ENCODE measurements at places on chromosomes 13 and 19. TPM values are rescaled to one million over a fixed set of nuclear protein-coding genes. Genes with fewer than 3 reads are reported as not detected.

GRIN3B gene
- 0.30 TPM for total RNA-seq

KASH5 gene
- total RNA-seq = not detected

GRIK5 gene
- total RNA-seq = 0.92 TPM

- H3K27ac ChIP-seq = peak overlapping the region; percentile 36
- H3K4me3 ChIP-seq = no peak overlapping the region
- no peaks in the 10 kb centered on the region for H3K27me3 ChIP-seq
- no peaks in the 10 kb centered on the region for H3K36me3 ChIP-seq
Measured at GRCh38 chr13:96696389-96696900, 297.8 kb downstream of the OXGR1 start.

- DNase-seq = peak; percentile 19
- H3K27me3 ChIP-seq = no peaks in the 10 kb centered on the region
- H3K36me3 ChIP-seq = no peaks in the 10 kb centered on the region
- H3K27ac ChIP-seq = peak overlapping the region; percentile 41
Measured at GRCh38 chr13:108777421-108778420, 148.3 kb downstream of the MYO16 start.

GRCh38 chr13:51639171-51639570 lies 54.9 kb downstream of the WDFY2 start:
- DNase-seq = no peak
- H3K27me3 ChIP-seq = no peaks in the 10 kb centered on the region
- peaks cover 43% of the 10 kb centered on the region for H3K4me1 ChIP-seq
- no peak overlapping the region for H3K27ac ChIP-seq
- no peaks in the 10 kb centered on the region for H3K36me3 ChIP-seq

DNA sequence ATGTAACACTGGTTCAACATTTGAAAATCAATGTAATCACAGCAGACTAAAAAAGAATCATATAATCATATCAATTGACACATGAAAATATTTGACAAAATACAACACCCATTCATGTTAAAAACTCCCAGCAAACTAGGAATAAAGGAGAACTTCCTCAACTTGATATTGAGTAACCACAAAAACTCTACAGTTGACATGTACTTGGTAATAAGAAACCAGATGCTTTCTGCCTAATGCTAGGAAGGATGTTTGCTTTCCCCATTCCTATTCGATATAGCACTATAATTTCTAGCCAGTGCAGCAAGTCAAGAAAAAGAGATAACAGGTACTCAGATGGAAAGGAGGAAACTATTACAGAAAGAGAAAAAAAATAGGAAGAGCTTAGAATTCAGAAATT lies 26.9 kb downstream of the UFM1 start:
- no peak overlapping the region for H3K27ac ChIP-seq
- H3K36me3 ChIP-seq = no peaks in the 10 kb centered on the region
- DNase-seq = no peak
- H3K4me1 ChIP-seq = no peaks in the 10 kb centered on the region
- H3K27me3 ChIP-seq = no peaks in the 10 kb centered on the region

DNA sequence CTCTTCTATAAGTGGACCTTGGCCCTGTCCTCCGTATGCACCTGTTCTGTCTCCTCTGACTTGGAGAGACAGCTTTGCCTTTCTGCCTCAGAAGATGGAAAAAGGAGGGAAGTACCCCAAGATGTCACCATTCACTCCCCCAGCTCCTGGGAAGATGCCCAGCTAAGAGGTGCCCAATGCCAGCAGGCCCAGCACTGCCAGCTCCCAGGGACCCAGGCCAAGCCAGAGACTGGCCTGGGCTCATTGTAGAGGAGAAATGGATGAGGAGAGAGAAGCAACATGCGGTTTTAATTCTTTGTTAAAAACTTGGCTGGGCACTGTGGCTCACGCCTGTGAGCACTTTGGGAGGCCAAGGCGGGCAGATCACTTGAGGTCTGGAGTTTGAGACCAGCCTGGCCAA lies 111.5 kb upstream of the ZNF507 start:
- H3K36me3 ChIP-seq = no peaks in the 10 kb centered on the region
- H3K27me3 ChIP-seq = peaks cover 10% of the 10 kb centered on the region
- no peak for DNase-seq
- H3K4me1 ChIP-seq = no peaks in the 10 kb centered on the region
- no peak overlapping the region for H3K4me3 ChIP-seq
- H3K27ac ChIP-seq = no peak overlapping the region

DNA sequence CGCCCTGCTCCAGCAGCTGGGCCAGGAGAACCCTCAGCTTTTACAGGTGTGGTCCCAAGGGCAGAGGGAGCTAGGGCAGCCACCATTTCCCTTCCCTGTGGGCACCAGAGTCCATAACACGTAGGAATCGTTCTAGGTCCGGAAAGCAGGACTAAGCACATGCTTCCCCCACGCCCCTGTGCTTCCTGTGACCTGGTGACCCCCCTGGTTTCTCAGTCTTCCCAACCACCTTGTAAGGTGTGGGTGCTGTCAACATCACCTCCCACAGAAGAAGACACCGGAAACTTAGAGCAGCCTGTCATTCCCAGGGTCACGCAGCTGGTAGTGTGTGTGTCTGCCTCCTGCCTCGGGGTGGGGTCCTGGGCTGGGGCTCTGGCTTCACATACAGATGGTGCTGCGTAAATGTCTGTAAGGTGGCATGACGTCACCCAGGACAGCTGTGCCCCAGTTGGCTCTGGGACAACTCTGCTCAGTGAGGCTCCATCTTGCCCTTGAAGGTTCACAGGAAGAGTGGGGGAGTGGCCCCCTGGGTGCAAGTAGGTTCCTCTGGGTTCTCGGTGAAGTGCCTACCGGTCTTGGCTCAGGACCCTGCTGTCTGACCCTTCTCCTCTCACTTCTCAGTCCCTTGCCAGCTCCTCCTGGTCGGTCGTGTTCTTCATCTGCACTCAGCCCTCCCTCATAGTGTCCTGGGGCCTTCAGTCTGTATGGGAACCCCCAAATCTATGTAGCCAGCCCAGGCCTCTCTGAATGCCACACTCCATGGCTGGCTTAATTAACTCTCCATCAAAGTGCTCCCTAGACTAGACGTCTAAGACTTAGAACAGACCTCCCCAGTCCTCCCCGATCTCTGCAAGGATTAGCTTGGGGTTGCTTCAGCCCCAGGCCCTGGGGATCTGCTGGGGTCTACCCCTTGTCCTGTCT lies 4.0 kb downstream of the RAD23A start:
- no peaks in the 10 kb centered on the region for H3K36me3 ChIP-seq
- H3K4me1 ChIP-seq = peaks cover 23% of the 10 kb centered on the region
- no peak overlapping the region for H3K27ac ChIP-seq
- no peak for DNase-seq
- H3K4me3 ChIP-seq = no peak overlapping the region

DNA sequence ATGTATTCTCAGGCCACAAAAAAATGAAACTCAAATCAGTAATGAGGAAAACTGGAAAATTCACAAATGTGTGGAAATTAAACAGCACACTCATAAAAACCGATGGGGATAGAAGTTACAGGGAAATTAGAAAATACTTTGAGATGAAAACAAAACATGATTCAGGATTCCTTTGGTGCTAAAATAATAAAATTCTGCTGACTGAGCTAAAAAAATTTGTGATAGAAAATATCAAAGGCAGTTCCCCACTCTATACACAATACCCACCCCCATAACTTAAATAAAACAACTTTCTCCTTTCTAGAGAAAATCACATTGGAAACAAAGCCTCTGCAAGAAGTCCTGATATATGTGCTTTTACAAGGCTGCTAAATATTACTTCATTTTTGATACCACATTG lies 1.6 kb upstream of the ZNF233 start:
- H3K4me1 ChIP-seq = peaks cover 5% of the 10 kb centered on the region
- H3K27ac ChIP-seq = no peak overlapping the region
- DNase-seq = no peak
- H3K4me3 ChIP-seq = no peak overlapping the region
- no peaks in the 10 kb centered on the region for H3K27me3 ChIP-seq
- no peaks in the 10 kb centered on the region for H3K36me3 ChIP-seq

DNA sequence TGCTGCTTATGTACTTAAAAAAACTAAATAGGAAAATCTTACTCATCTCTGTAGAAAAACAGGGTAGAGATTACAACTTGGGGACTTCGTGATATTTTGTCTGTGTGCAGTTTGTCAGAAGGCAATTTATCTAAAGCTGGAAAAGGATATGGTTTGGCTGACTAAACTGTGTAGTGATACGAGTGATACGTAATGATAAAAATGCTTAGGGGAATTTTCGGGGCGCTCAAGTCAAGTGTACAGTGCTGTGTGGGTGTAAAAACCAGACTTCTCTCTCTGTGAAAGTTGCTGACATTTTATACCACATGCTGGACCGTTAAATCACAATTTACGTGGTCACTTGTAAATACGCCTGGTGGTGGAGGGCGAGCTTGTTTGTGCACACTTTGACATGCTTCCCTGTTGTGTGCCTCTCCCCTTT lies 221.7 kb downstream of the KCNRG start:
- H3K27ac ChIP-seq = no peak overlapping the region
- DNase-seq = no peak
- peaks cover 15% of the 10 kb centered on the region for H3K4me1 ChIP-seq
- H3K4me3 ChIP-seq = no peak overlapping the region

DNA sequence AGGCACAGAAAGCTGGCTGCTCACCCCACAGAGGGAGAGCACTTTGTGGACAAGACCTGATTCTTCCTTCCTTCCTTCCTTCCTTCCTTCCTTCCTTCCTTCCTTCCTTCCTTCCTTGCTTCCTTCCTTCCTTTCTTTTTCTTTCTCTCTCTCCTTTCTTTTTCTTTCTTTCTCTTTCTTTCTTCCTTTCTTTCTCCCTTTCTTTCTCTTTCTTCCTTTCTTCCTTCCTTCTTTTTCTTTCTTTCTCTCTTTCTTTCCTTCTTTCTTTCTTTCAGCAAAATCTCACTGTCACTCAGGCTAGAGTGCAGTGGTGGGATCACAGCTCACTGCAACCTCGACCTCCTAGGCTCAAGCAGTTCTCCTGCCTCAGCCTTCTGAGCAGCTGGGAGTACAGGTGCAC lies 263.9 kb downstream of the UQCRFS1 start:
- no peak for DNase-seq
- H3K27ac ChIP-seq = no peak overlapping the region
- H3K4me3 ChIP-seq = no peak overlapping the region

DNA sequence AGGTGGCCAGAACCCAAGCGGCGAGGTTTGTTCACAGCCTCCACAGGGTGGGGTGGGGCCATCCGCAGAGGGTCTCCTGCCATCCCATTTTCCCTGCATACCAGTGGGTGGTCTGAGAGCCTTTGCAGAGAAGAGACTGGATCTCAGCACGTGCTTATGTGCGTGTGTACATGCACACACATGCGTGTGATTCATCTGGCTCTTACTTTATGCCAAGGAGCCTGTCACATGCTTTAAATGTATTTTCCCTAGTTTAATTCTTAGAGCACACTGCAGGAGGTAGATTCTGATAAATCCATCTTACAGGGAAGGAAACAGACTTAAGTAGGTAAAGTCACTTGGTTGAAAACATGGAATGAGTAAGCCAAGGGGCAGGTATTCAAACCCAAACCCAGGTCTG lies 47.1 kb downstream of the CAPN12 start:
- H3K4me3 ChIP-seq = no peak overlapping the region
- H3K27ac ChIP-seq = peak overlapping the region; percentile 97
- no peak for DNase-seq
- no peaks in the 10 kb centered on the region for H3K36me3 ChIP-seq
- peaks cover 80% of the 10 kb centered on the region for H3K4me1 ChIP-seq
- no peaks in the 10 kb centered on the region for H3K27me3 ChIP-seq

GRCh38 chr13:27928805-27929753 lies 9.3 kb downstream of the PDX1 start:
- H3K4me1 ChIP-seq = no peaks in the 10 kb centered on the region
- H3K36me3 ChIP-seq = no peaks in the 10 kb centered on the region
- no peak overlapping the region for H3K27ac ChIP-seq
- DNase-seq = no peak
- peaks cover 80% of the 10 kb centered on the region for H3K27me3 ChIP-seq
- H3K4me3 ChIP-seq = no peak overlapping the region

DNA sequence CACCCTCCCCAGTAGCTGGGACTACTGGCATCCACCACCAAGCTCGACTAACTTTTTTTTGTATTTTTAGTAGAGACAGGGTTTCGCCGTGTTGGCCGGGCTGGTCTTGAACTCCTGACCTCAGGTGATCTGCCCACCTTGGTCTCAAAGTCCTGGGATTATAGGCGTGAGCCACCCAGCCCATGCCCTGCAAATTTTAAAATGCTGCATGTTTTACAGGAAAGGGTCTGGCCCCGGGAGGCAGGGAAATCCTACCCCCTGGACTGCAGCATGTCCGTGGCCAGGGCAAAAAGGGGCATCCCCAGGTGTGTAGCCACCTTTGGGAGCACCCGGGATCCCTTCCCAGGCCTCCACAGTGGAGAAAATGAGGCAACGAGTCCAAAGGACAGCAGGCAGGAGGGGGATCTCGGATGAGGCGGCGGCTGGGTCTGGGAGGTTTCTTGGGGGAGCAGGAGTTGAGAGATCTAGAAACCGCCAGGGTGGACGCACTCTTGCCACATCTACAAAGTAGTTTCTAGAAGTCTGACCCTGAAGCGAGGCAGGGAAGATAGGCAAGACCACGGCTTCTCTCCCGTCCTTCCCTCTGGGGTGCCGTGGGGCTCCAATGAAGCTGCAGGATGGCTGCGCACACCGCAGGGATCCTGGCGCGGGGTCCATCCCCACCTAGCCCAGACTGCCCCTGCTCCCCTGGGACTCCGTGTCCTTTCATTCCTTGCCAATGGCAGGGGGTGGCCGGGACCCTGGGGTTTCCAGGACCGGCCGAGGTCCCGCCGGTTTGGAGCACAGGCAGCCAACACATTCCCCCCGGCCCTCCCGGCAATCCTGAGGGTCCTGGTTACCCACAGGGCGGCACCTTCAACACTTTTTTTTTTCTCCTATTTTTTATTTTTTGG lies 21.3 kb upstream of the ZBTB7A start:
- DNase-seq = no peak
- no peak overlapping the region for H3K27ac ChIP-seq
- peaks cover 7% of the 10 kb centered on the region for H3K4me1 ChIP-seq
- H3K27me3 ChIP-seq = no peaks in the 10 kb centered on the region
- H3K36me3 ChIP-seq = no peaks in the 10 kb centered on the region

GRCh38 chr19:40217027-40217810 lies 965 bp downstream of the TTC9B start:
- H3K27me3 ChIP-seq = peaks cover 43% of the 10 kb centered on the region
- no peak overlapping the region for H3K4me3 ChIP-seq
- peaks cover 3% of the 10 kb centered on the region for H3K4me1 ChIP-seq
- H3K36me3 ChIP-seq = no peaks in the 10 kb centered on the region
- DNase-seq = peak; percentile 86

- no peaks in the 10 kb centered on the region for H3K27me3 ChIP-seq
- H3K4me3 ChIP-seq = no peak overlapping the region
Measured at GRCh38 chr13:111904166-111904565, 162.8 kb upstream of the SOX1 start.

All from hepatocyte (in vitro differentiated cells).